Uterus (tissue), 4 donors: ENCODE measurements at places on chromosomes 5 and 9.

DNA sequence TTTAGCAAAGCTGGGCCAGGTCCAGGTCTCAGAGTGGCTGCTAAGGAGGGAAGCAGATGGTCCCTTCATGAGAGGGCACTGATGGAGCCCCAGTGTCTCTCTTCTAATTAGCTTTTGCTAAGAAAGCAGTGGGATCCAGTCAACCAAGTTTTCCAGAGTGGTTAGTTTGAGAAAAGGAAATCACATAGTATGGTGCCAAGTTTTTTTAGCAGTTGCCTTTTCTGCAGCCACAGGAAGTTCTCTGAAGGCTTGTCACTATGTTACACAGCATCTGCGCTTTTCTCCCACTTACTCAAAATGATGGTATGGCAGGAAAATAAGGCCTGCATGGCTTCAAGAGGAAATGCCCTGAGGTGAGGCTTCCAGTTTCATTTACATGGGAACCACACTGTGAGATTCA, 331.5 kb upstream of the ZNF462 start:
- DNase-seq, result no peak
- no peaks in the 10 kb centered on the region for H3K27me3 ChIP-seq
- H3K4me1 ChIP-seq, result no peaks in the 10 kb centered on the region
- no peaks in the 10 kb centered on the region for H3K36me3 ChIP-seq
- H3K27ac ChIP-seq, result no peak overlapping the region

GRCh38 chr9:38254756-38255155, 137.7 kb upstream of the ALDH1B1 start:
- H3K27ac ChIP-seq, result no peak overlapping the region
- H3K27me3 ChIP-seq, result no peaks in the 10 kb centered on the region
- H3K4me3 ChIP-seq, result no peak overlapping the region
- no peaks in the 10 kb centered on the region for H3K4me1 ChIP-seq
- DNase-seq, result no peak

- no peak overlapping the region for H3K4me3 ChIP-seq
- no peaks in the 10 kb centered on the region for H3K4me1 ChIP-seq
- H3K36me3 ChIP-seq, result no peaks in the 10 kb centered on the region
These were observed 602.9 kb upstream of the ST8SIA4 start for GRCh38 chr5:101505891-101506570.

GRCh38 chr9:109001275-109001676, 12.0 kb downstream of the CTNNAL1 start:
- no peak for DNase-seq
- no peak overlapping the region for H3K27ac ChIP-seq
- no peaks in the 10 kb centered on the region for H3K27me3 ChIP-seq
- no peak overlapping the region for H3K4me3 ChIP-seq
- H3K4me1 ChIP-seq, result no peaks in the 10 kb centered on the region

DNA sequence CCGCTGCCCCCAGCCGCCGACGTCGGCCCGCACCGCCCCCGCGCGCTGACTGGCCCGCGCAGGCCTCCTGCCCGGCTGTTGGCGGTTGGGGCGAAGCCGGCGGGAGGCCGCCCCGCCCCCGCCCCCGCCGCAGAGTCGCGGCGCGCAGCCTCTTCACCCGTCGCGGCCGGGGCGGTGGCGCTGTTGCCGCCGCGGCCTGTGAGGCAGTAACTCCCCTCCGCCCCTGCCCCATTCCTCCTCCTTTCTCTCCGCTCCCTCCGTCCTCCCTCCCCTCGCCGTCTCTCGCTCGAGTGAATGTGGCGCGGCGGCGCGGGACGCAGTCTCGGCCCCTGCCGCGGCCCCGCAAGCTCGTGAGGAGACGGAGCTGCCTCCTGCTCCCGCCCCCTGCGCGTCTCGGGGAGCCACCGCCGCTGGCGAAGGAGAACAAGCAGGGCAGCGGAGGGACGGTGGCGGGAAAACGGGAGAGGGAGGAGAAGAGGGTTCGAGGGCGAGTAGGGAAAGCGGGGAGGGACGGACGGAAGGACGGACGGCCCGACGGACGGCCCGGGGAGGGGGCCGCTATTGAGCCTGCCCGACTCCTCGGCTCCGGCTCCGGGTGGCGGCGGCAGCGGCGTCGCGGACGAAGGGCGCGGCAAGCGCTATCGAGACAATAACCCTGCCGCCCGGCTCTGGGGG, 637 bp upstream of the ERBIN start:
- H3K4me1 ChIP-seq, result no peaks in the 10 kb centered on the region
- H3K27me3 ChIP-seq, result no peaks in the 10 kb centered on the region
- DNase-seq, result peak; percentile 80
- H3K4me3 ChIP-seq, result peak overlapping the region; percentile 92
- no peaks in the 10 kb centered on the region for H3K36me3 ChIP-seq

DNA sequence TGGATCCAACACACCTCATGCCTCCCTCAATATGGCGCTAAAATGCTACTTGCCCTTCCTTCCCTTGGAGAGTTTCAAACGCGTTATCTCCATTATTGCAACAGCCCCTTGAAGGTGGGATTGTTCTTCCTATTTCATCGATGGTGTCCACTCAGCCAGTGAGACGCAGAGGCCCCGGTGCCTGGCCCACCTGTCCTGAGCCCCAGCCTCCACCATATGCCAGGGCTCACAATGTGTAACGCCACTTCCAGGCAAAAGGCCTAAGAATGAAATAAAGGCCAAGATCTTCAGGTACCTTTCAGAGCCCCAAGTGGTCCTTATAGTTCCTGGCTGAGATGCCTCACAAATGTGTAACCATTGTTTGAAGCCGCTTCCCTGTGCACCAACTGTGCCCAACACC, 170.7 kb upstream of the PHYKPL start:
- H3K27me3 ChIP-seq, result no peaks in the 10 kb centered on the region
- DNase-seq, result no peak
- H3K4me3 ChIP-seq, result no peak overlapping the region
- no peaks in the 10 kb centered on the region for H3K4me1 ChIP-seq

DNA sequence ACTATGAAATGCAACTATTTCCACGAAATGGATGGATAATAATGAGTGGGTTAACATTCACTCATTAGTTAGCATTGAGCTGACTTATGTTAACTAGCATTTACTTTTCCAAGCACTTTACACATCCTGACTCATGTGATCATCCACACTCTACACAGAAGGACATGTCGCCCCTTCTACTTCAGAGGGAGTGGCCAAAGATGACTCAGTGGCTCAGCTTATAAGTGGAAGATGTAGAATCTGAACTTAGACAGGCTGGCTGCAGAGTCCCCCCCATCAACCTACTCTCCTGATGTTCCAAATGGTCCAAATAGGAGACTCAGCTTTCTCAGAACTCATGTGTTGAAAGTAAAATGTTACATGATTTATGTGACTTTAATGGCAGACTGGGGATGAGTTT, 146.0 kb downstream of the ADCY2 start:
- no peaks in the 10 kb centered on the region for H3K27me3 ChIP-seq
- no peaks in the 10 kb centered on the region for H3K4me1 ChIP-seq
- DNase-seq, result no peak
- no peak overlapping the region for H3K4me3 ChIP-seq
- H3K36me3 ChIP-seq, result no peaks in the 10 kb centered on the region
- H3K27ac ChIP-seq, result no peak overlapping the region

DNA sequence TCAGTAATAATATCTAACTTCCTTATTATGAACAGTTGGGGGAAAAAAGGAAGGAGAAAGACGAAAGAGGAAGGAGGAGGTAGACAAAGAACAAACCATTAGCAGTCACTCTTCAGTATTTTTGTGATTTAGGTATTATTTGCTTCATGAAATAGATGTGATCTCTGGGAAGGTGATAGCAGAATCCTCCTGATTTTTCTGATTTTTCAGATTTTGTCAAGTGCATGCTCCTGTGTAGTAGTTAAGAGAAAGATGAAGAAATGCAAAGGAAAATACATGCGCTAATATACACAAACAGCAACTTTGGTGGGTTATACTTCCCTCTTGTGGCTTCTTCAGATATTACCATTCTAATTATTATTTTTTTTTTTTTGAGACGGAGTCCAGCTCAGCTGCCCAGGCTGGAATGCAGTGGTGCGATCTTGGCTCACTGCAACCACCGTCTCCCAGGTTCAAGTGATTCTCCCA, 31.6 kb downstream of the LMNB1 start:
- no peaks in the 10 kb centered on the region for H3K4me1 ChIP-seq
- H3K36me3 ChIP-seq, result no peaks in the 10 kb centered on the region
- no peaks in the 10 kb centered on the region for H3K27me3 ChIP-seq
- no peak overlapping the region for H3K27ac ChIP-seq

DNA sequence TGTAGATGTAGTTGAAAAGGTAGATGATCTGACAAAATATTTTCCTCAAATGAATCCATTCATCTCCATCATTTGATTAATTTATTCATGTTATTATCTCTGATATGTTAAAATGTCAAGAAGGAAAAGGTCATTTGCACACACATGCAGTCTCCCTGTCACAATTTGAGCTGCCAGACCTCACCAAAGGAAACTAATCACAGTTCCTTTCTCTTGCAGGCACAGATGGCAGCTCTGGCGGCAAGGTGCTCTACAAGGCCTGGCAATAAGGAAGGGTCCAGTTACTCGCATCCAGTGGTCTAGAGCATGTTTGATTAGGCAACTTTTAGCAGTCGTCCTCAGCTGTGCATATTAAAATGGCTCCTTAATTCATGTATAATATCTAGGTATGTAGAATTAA, 120.1 kb downstream of the FEM1C start:
- H3K27ac ChIP-seq, result no peak overlapping the region
- H3K4me1 ChIP-seq, result no peaks in the 10 kb centered on the region
- no peaks in the 10 kb centered on the region for H3K36me3 ChIP-seq
- no peaks in the 10 kb centered on the region for H3K27me3 ChIP-seq
- DNase-seq, result no peak

GRCh38 chr5:122297587-122298298, 14.3 kb upstream of the SNCAIP start:
- H3K27me3 ChIP-seq, result no peaks in the 10 kb centered on the region
- no peak for DNase-seq
- no peak overlapping the region for H3K4me3 ChIP-seq

GRCh38 chr9:83029531-83030137, 33.3 kb downstream of the RASEF start:
- no peaks in the 10 kb centered on the region for H3K36me3 ChIP-seq
- no peaks in the 10 kb centered on the region for H3K27me3 ChIP-seq
- H3K4me3 ChIP-seq, result no peak overlapping the region
- H3K27ac ChIP-seq, result no peak overlapping the region
- H3K4me1 ChIP-seq, result no peaks in the 10 kb centered on the region
